AG20443 (cell line): ENCODE measurements at places on chromosomes 7 and 10.

GRCh38 chr7:40899151-40899550, 764.3 kb downstream of the SUGCT start:
- DNase-seq = no peak

DNA sequence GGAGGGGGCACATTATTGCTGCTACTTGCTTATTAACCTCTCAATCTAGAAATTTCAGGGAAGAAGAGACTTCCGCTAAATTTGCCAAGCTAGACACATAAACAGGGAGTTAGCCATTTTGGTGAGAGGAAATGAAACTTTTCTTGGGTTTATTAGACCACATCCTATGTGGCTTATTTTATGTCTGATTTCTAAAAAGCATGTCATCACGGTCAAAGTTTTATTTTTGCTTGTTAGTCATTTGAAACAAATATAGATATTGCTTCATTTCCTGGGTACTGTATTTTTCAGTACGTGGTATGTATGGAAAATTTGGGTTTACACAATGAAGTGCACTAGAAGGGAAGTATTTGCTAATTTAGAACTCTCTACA, 144.1 kb downstream of the TCF7L2 start:
- DNase-seq = no peak

DNA sequence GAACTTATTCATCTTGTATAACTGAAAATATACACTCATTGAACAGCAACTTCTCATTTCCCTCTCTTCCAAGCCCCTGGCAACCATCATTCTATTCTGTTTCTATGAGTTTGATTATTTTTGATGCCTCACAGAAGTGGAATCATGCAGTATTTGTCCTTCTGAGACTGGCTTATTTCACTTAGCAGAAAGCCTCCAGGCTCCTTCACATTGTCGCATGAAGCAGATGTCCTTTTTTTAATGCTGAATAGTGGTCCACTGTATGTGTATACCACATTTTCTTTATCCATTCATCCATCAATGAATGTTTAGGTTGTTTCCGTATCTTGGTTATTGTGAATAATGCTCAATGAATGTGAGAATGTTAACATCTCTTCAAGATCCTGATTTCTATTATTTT, 238.2 kb upstream of the KLF14 start:
- DNase-seq = no peak

- DNase-seq = no peak
Measured at GRCh38 chr7:842431-843031, 10.3 kb downstream of the SUN1 start.

- no peak for DNase-seq
Measured at GRCh38 chr10:114221235-114221634, 17.8 kb upstream of the VWA2 start.

DNA sequence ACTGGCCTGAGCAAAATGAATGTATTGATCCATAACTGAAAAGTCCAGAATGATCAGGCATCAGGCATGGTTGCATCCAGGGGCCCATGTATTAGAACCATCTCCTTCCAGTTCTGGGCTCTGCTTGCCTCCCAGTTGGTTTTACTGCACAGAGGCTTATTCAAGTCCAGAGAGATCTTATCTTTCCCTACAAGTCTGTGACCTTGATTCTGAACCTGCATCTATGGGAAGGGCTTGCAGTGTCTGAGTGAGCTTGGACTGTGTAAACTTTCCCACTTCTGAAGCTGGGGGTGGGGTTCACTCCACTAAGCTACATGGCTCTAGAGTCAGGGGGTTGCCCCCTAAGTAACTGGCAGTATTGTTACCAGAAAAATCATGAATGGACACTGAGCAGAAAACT, 136.2 kb downstream of the TCF7L2 start:
- DNase-seq = no peak

DNA sequence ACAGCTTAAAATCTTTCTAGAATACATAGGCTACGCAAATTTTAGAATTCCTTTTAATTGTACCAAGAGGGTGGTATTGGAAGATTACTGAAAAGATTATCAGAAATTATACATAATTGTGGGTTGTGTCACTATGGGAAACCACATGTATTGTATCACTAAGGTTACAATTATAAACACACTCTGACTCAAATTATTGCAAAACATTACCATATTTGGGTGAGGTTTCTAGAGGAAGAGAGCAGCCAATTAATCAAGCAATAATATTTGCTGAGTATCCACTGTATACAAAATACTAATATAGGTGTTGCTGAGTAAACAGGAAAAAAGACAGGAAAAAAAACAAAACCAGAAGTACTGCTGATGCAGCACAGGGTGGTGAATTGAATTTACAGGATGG, 3.1 kb upstream of the CAPZA2 start:
- peak; percentile 55 for DNase-seq

- DNase-seq = peak; percentile 62
Measured at GRCh38 chr10:111392910-111393309, 316.1 kb downstream of the ADRA2A start.

DNA sequence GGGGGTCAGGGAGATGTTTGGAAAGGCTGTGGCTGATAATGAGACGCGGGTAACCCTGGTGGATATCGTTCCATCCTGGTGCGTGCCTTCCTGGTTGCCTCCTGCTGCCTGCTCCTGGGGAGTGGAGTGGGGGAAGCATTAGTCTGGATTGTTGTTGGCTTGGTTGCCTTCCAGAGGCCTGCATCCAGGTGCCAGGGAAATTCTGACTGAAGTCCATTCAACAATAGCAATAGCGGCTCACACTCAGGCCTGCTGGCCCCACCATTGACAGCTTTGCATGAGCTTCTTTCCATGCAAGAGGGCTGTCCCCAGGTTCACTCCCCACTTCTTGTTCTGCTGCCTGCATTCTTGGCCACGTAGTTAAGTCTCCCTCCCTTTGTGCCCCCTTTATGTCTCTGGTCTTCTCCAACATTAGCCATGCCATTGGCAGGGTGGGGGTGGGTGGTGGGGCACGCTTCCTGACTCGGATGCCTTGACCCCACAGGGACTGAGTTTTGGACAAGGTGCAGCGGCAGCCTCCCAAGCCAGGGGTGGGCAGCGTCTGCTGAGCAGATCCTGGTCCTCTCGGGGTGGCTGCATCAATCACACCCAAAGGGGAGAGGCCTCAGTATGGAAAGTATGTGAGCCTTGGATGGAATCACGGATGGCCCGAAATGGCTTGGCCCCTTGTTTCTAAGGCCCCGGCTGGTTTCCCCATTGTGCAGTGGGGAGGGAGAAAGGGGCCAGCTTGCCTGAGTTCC, 150.2 kb downstream of the GRK5 start:
- no peak for DNase-seq

GRCh38 chr7:155300641-155301452, 3.2 kb downstream of the INSIG1 start:
- no peak for DNase-seq

DNA sequence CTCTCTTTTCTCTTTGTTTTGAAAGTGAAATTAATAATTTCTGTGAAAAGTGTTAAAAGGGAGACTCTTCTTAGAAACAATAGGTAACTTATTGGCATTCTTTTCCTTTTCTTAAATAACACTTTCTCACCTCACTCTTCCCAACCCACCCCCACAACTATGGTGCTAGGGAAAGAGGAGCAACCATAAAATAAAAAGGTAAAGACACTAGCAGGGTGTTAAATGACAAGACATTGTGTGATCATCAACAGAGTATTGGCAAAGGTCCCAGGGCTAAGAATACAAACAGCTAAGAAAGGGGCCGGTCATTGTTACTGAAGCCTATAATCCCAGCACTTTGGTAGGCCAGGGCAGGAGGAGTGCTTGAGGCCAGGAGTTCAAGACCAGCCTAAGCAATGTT, 183.7 kb downstream of the NEBL start:
- DNase-seq = no peak

GRCh38 chr7:80593869-80594586, 44.4 kb upstream of the CD36 start:
- no peak for DNase-seq

DNA sequence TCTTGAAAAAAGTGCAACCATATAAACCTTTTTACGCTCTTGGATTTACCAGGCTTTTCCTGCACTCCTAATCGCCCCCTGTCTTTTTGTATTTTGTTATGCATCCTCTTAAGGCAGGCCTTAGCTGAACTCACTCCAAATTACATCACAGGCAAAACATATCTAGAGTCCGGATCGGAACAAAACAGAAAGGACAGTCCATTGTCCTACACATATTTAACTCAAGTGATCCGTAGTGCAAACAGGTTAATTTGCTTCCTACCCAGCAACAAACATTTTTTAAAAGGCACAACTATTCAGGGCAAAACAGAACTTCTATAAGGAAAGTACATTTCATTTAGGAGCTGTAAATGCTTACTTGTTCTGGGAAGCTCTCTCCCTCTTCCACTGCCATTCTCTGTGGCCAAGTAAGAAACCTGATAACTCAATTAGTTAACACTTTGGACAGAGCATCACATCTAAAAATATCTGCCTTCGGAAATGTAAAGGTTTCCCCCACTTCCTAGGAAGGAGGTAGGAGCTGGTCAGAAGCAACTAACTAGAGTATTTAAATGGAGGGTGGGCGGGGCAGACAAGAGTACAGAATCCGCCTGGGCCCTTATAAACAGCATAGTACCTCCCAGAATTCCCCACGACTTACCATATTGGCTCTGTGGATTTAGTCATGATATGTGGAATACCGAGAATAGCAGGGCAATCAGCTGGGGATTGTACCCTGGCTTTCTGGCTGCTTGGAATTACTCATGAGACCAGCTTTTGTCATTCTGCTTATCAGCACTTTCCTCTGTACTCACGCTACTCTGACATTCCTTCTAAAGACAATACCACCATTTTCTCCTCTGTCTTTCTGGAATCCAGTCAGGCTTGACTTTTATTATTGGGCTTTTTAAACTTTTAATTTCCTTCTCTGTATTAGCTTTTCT, 89.5 kb downstream of the ANK3 start:
- DNase-seq = no peak

GRCh38 chr7:97351488-97351887, 234.0 kb downstream of the SDHAF3 start:
- no peak for DNase-seq

GRCh38 chr7:2022021-2022409, 210.7 kb downstream of the MAD1L1 start:
- no peak for DNase-seq

- peak; percentile 84 for DNase-seq
Measured at GRCh38 chr7:151315038-151315655, 26.5 kb upstream of the NUB1 start.

- DNase-seq = no peak
Measured at GRCh38 chr10:4004144-4004543, 219.1 kb upstream of the KLF6 start.

GRCh38 chr10:29948881-29949355, 110.5 kb downstream of the JCAD start:
- no peak for DNase-seq

- no peak for DNase-seq
Measured at GRCh38 chr10:122673731-122674130, 25.9 kb downstream of the C10orf120 start.

DNA sequence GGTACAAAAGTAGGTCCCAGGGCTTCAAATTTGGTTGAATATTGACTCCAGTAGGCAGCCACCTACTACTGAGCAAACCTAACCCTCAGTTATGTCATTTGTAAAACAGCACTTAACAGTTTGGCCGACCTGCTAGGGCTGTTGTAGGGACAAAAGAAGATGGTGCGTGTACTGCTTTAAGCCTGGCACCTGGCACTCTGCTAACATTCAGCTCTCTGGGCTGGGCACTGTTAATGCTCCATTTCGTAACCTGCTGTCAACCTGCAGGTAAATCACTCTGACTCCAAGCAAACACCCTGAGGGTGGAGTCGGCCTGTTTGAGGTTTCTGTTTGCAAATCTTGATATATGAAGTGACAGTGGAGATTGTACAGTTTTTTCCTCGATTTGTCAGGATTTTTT, 7.2 kb downstream of the ZKSCAN1 start:
- DNase-seq = no peak

- no peak for DNase-seq
Measured at GRCh38 chr10:17943033-17943745, 8.5 kb upstream of the SLC39A12 start.
